AG09319 (cell line): ENCODE measurements at places on chromosomes 4 and X.

- DNase-seq: no peak
These were observed 141.4 kb upstream of the LNX1 start for GRCh38 chr4:53732661-53733060.

GRCh38 chrX:149079805-149080406, 425.2 kb downstream of the IDS start:
- DNase-seq: no peak

- DNase-seq: no peak
These were observed 7.7 kb upstream of the THOC2 start for GRCh38 chrX:123740536-123740935.

DNA sequence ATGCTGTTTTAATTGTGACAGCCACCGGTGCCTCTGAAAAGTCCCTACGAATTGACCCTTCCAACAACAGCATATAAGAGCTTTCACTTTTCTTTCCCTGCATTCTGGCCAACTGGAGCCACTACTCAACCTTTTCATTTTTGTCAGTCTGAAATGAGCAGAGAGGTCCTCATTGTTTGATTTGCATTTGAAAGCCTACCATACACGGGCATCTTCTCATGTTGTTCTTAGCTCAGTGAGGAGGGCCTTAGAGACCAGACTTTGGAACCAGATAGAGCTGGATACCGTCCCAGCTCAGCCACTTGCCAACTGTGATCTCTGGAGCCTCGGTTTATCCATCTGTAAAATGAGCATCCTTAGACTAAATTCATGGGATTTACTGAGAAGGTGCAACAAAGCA, 16.9 kb upstream of the TMSB4X start:
- no peak for DNase-seq

DNA sequence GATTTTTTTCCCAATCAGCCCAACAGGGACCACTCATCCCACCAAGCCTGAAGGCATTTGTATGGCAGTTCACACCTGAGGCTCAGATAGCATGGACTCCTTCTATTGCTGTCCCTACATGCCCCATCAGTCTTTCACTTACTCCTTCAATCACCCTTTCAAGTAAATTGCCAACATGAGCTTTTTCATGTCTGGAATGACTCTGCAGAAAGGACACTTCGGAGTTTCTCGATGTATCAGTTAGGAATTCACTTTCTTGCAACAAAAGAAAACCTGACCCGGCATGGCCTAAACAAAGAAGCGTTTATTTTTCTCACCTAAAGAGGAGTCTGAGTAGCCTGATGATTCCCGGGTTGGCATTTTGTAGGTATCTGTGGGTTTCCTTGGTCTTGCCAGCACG, 38.6 kb downstream of the RXFP1 start:
- no peak for DNase-seq

GRCh38 chr4:117225471-117225870, 140.1 kb upstream of the TRAM1L1 start:
- no peak for DNase-seq

GRCh38 chr4:31334086-31334910, 614.1 kb downstream of the PCDH7 start:
- DNase-seq: peak; percentile 18

GRCh38 chr4:104976262-104976661, 170.4 kb upstream of the TET2 start:
- no peak for DNase-seq

DNA sequence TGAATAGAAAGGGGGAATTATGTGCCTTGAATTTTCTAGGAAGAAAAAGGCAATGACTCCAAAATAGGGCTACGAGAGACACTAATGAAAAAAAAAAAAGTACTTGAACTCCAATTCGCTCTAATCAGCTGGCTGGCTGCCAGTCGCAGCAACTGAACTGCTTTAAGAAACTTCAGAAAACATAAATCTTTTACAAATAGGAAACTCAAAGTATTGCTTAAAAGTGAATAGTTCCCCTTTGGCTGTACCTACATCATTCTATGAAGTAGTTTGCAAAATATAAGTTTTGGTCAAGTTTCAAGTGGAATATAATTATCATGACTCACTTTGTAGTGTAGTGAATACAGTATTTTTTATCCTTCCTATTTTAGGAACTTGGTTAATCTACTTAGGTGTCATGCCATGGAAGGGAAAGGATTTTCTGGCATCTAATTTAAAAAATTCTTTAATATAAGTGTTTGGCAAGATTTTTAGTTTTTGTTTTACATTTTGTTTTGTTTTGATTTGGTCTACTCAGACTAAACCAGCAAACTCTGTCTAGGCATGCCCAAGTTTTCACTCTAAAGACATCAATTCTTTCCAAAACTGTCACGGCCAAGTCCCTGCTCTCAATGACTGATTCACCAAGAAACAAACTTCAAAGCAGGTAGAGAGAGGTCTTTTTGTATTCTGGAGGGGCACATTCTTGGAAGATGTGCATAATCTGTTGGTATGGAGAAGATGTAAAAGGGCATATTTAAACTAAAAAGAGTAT, 382.4 kb upstream of the GALNT7 start:
- DNase-seq: no peak

DNA sequence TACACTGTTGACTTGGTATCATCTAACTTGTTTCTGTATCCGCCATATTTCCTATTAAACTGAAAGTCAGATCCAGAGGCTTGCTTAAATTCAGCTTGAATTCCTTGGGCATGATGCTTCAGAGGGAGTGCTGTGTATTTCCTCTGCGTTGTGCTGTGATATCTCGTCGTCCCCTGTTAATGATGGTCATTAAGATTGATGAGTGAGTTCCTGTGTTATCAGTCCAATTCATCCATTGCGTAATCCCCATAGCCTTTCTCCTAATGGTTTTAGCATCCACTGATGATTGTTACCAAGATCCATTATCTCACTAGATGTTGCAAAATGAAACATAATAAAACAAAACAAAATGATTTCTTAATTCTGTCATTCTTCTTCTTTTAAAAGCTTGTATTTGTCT, 31.3 kb upstream of the CHM start:
- DNase-seq: no peak

DNA sequence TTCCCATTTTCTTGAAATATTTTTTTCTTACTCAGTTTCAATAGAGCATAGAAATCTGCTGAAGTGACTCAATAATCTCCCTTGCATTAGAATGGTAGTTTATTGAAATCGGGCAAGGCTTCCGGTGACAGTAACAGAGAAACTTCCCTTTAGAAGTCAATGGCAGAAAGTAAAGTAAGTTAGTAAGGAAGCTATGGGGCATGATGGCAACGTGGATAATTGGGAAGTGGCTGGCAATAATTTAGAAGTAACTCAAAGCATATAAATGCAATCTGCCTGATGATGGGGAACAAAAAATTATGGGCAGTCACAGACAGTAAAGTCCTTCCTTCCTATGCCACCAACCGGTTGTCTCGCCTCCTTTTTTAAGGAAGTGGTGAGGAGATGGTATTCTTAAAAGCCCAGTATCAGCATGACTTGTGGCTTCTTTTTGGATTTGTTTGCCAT, 7.6 kb downstream of the CYBB start:
- no peak for DNase-seq

- DNase-seq: no peak
These were observed 5.8 kb upstream of the TET2 start for GRCh38 chr4:105140684-105141490.

DNA sequence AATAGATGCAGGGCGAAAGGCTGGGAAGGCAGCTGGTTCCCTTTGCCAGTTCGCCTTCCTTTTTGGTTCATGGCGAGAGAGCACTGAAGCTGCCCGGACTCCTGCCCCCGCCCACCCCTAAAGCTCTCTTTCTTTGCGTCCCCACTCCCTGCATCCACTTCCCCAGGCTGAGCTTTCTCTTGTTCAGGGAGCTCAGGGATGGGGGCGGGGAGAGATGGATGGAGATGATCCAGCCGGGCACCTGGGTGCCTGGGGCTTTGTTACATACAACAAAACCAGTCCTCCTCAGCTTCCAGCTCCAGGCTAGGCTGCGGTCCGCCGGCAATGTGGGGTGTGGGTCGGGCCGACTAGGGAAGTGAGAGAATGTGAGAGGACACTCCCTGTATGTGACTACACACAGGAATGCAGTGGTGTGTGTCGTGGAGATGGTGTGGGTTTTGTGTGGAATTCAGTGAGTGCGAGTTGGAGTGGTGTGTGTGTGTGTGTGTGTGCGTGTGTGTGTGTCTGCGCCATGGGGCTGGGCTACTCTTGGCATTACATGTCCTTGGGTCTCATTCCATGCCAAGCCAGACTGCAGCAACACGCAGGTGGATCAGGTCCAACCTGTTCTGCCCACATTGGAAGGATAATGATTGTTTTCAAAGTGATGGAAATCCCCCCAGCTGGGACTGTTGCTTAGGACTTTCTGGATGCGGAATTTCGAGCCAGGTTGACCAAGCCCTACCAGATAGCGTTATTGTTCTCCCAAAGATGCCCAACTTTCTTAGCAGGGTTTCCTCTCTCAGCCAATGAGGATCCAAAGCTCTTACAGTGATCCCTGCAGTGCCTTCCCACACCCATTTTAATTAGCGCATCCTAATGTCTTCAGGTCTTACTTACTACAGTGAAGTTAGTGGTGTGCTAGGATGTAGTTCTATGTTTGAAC, 149.4 kb upstream of the CHRDL1 start:
- no peak for DNase-seq

DNA sequence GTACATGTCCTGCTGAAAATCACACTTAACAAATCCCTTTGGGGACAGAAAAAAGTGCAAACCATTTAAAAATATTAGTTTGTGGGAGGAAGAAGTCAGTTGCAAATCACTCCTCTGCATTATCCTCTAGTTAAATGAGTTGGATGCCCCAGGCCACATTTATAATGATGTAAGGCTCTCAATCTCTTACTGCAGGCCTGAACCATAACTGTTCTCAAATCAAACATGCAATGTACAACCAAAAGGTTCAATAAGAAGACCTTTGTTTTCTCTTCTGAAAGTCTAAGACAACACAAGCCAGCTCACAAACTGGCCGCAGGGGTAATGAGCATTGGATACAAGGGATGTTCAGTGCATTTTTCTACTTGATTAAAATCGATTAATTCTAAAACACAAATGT, 39.7 kb downstream of the IGFBP7 start:
- DNase-seq: no peak

GRCh38 chr4:26217961-26218676, 102.7 kb upstream of the RBPJ start:
- peak; percentile 23 for DNase-seq

DNA sequence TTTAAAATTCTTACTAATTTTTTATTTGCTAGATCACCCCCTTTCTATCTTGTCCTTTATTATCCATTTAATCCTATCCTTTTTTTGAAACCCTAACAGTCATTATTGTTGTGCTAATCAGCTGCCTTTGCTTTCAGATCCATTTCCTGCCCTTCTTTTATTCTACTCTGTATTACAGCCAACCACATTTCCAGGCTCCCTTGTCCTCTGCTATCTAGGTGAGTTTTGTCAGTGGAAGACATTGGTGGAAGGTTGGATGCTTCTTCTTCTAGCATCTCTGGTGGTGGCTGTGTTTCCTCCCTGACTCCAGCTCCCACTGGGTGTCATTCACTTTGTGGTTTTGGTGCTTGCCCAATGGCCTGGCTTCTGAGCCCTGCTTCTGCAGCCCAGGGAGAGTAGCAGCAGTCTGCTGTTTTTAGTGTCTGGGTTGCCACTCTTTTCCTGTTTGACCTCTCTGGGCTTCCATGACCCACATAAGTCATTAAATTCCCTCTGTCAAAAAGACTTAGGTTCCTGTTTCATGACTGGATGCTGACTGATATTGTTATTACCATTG, 225.2 kb upstream of the PGRMC2 start:
- DNase-seq: no peak

DNA sequence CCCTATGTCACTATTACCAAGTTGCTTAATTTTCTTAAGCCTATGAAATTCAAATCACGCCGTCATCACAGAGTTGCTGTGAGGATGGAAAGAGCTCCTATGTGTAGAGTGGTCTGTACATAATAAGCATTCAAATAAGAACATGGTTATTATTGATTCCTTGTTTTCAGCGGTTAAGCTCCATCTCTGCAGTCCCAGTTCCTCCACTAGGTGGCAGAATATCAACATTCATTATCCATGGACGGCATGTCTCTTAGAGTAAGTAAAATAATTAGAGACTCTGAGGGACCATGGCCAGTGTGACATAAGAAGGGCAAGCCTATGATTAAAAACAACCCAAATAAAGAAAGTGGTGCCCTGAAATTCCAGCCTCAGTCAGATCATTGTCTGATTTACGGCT, 132.5 kb upstream of the NHS start:
- DNase-seq: peak; percentile 32

GRCh38 chr4:47930971-47931804, 16.8 kb upstream of the NFXL1 start:
- DNase-seq: peak; percentile 19

GRCh38 chr4:92303621-92304027, at the start of gene GRID2:
Gene GRID2 (plus strand): TSS chr4:92303966.
- DNase-seq: no peak

DNA sequence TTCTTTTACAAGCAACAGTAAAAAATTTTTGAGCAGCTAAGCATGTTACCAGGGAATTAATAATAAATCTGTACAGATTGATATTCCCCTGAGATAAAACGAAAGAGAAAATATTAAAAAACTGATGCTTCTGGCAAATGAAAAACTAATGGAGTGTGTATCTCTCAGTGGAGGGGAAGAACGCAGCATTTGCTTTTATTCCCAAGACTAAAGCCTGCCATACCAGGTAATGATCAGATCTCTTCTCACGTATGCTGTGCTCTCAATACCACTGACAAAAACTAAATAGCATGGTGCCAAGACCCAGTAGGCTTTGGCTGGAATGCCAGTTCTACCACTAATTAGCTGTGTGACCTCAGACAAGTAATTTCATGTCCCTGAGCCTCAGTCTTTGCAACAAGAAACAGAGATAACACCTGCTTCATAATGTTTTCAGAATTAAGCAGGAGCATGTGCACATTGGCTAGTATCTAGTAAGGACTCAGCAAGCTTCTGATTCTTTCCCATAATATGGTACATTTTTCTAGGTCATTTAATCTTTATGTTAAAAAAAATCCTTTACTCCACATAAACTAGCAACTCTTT, 179.6 kb downstream of the CENPC start:
- DNase-seq: no peak

GRCh38 chr4:73599182-73599581, 21.1 kb downstream of the RASSF6 start:
- peak; percentile 10 for DNase-seq

DNA sequence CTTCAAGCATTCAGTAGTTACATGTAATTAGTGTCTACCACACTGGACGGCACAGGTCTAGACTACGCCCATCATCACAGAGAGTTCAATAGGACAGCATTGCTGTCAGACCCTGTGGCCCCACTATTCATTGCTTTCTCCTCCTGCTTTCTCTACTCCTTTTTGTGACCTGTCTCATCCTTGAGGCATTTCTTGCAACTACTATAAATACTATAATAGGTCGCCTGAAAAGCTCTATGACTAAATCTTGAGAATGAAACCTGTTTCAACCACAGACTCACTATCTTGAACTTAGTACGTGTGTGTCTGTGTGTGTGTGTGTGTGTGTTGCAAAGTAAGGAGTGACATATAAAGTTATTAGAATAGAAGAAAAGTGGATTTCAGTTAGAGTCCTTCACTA, 252.9 kb upstream of the KLF3 start:
- DNase-seq: no peak

DNA sequence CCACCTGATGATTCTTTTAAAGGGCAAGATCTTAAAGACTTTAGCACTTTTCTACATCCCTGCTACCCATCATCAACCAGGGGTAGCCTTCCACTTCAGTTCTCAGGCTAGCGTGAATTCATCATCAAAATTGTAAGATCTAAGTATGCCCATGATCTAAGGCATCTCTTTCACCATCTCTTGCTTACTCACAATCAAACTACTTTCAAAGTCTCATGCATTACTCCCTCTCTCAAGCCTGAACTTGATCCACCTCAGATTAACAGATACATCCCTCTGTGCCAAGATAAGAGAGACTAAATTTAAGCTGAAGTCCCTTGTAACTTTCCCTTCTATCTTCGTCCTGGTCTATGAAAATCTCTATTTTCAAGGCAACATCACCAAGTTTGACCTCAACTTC, 62.8 kb downstream of the DHX15 start:
- no peak for DNase-seq
